NCI-H187 (cell line): ENCODE measurements at places on chromosomes 3 and 15.

- no peak for DNase-seq
Observed at GRCh38 chr15:76588811-76589747, 252.5 kb downstream of the ISL2 start.

- no peak for DNase-seq
Observed at GRCh38 chr3:188900421-188900951, 271.3 kb upstream of the TPRG1 start.

DNA sequence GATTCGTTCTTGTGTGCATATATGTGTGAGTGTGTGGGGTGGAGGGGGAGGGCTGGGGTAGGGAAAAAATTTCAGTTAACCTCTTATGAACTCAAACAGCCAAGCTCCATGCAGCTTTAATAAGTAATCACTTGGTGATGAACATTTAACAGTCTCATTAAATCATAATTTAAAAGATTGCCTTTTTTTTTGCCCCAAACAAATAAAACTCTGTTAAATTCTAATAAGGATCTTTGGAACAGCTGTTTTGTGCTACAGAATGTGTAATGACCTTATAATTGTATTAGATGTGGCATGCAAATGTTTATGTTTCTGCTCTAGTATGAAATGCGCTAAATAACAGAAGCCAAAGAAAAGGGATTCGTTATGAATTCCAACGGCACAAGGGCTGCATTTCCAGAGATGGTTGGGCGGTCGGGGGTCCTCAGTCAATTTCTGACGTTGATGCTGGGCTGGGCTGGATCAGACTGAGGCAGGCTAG is 80.0 kb upstream of the RORA start:
- DNase-seq: no peak

DNA sequence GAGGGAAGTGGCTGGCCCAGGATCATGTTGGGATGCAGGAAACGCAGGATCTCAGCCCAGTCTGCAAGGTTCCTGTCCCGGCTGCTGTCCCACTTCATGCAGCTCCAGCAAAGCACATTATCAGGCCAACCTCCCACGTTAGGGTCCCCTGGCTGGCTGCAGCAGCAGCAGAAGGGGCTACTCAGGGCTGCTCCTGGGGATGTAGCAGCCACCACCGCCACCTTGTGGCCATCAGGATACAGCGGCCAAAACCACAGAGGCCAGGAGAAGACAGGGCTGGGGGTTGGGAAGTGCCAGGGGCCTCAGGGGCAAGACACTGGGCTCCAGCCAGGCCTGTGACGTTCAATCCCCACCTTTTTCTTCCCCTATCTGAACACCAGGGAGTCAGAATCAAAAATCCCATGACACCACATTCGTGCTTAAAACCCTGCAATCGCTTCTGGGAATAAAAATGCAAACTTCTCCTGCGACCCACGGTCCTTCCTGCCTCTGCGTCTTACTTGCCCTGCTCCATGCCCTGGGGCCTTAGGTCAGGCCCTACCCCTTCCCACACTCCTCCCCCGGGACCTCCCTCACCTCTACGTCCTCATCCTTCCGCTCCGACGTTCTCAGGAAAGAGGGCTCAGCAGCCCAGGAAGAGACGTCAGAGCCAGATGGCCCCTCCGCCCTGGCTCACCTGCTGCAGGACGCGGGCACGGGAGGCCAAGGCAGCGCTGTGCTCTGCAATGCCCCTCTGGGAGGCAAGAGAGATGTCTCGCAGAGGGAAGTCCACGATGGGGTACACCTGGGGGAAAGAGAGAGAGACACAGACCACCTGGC is 21.5 kb downstream of the SSUH2 start:
- no peak for DNase-seq
